Ovary (tissue), 10 donors: ENCODE measurements at places on chromosomes 11 and 22.

DNA sequence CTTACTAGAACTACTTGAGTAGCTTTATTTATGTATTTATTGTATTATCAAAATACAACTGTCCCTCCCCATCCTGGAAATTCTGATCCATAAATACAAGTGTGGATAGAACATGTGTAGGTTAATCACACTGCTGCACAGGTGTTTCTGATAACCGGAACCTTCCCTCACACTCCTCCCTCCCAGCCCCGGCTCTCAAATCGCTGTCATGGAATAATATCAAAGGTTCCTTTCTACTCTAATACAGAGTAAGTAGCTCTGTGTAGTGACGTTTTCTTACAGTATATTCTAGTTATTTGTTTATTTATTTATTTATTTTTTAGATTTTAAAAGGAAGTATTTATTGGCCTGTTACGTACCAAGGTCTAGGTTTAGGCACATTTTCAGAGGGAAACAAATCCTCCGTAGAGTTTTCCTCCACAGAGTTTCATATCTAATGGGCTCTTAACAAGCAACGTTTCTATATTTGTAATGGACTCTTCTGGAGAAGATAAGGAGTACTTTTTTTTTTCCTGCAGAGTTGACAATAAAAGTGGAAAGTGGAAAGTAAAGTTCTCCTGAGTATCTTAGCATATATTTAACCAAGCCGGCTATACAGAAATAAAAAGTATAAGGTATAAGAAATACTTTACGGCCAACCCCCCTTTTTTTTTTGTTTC, 129.0 kb upstream of the CARD18 start:
- no peak for DNase-seq

GRCh38 chr11:74037309-74037708, 28.4 kb upstream of the UCP3 start:
- no peak for DNase-seq

- DNase-seq = no peak
Observed at GRCh38 chr11:955154-956063, 29.7 kb downstream of the AP2A2 start.

DNA sequence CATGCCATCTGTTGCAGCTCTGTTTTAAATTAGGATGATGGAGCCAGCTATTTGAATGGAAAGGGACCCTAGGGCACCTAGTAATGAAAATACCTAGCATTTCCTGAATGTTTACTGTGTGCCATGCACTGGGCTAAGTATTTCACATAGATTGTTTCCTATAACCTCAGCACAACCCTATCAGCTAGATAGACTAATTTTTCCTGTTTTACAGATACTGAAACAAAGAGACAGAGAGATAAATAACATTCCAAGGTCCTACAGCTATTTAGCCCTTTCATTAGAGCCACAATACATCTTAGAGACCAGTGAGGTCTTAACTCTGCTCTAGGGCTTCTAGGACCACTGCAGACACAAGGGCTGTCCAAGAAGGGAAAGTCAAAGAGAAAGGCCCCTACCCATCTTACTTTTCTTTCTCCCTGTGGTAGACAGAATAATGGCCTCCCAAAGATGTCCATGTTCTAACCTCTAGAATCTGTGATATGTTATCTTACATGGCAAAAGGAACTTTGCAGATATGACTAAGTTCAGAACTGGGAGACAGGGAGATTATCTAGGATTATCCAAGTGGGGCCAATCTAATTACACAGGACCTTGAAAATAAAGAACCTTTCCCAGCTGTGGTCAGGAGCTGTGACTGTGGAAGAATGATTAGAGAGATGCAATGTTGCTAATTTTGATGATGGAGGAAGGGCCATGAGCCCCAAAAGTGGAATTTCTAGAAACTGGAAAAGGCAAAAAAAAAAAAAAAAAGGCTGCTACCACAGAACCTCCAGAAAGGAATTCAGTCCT, 157.0 kb downstream of the CCDC34 start:
- DNase-seq = no peak

GRCh38 chr11:10688401-10688800, 5.2 kb downstream of the IRAG1 start:
- DNase-seq = no peak

DNA sequence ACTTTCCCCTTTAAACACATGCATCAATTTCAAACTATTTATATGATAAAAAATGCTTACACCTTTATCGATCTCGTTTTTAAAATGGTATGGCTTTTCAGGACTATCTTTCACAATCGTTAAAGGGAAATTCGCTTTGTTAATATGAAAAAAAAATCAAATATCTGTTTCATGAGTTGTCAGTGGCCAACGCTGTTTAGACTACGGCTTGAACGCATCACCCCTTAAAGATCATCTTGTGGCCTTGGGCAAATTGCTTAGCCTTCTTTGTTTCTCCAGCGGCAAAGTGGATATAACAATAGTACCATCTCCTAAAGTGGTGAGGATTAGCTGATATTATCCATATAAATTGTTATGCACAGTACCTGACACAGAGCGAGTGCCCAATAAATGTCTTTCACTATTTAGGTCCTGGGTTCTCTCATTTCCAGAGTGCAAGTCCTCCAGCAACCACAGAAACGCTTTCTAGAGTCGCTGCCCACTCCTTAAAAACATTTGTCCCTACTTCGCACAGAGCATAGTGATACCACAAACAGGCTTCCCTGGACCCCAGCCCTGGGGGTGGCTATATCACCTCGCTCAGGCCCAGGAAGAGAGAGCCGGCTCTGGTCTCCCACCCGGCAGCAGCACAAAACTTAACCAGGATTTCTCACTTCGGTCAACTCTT, 904 bp downstream of the SLC35F2 start:
- no peak for DNase-seq

DNA sequence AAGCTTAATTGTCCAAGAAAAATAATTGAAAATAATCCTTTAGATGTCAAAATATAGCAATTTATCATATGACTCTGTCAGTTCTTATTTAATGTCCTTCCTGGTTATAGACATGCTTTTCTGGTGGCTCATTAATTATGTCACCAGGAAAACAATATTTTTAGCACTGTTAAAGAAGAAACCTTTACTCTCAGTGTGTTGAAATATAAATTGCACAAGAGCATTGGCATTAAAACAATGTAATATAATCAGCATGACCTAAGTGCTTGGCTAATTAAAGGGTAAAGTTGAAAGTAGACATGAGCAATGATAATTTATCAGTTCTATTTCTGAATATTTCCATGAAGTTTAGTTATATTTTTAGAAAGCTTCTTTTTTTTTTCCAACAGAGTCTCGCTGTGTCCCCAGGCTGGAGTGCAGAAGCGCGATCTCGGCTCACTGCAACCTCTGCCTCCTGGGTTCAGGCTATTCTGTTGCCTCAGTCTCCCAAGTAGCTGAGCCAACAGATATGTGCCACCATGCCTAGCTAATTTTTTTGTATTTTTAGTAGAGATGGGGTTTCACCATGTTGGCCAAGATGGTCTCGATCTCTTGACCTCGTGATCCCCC, 232.3 kb downstream of the JRKL start:
- DNase-seq = no peak

- DNase-seq = no peak
Observed at GRCh38 chr11:34599406-34599945, 21.4 kb upstream of the EHF start.

GRCh38 chr22:37242395-37242918, 1.6 kb downstream of the RAC2 start:
- DNase-seq = peak; percentile 14

DNA sequence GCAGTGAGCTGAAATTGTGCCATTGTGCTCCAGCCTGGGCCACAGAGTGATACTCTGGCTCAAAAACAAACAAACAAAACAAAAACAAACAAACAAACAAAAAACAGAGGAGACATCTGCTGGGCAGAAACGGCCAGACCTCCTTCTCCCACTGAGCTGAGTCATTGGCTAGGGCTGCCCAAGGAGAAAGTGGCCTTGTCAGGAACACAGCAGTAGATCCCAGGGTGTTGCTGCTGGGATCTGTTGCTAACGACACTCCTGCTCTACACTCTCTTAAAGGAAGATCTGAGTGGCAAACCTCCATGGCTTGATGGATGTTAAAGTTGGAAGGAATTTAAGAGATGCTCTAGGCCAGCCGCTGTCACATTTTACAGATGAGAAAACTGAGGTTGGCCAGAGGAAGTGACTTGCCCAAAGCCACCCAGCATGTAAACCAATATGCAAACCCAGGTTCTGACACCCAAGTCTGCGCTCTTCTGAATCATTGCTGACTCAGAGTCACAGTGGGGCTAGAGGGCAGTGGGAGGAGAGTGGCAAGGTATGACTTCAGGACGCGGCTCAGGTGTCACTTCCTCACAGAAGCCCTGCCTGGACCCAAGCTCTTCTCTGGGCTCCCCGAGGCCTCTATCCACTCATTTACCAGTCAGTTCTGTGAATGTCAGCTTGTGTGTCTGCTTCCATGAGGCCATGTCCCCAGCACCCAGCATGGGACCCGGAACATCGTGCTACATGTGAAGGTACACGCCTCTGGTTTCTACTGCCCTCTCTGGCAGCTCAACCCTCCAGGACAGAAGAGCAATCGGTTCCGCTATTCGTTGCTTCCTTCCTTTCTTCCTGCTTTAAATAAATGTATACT, 11.3 kb upstream of the GDPD5 start:
- no peak for DNase-seq

GRCh38 chr11:17347676-17348075, 3.9 kb upstream of the NCR3LG1 start:
- DNase-seq = no peak

DNA sequence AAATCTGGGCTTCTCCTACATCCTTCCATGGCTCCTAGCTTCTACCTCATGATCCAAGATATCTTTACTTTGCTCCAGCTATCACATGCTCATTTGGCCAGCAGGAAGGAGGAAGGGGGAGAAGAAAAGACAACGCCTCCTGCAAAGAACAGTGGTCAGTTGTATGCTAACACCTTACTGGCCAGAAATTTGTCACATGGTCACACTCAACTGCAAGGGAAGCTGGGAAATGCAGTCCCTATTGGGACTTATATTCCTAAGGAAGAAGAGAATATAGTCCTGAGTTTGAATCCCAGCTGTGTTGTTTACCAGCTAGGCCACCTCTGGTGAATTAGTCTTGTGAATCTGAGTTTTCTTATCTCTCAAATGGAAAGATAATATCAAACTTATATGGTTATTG, 272.0 kb downstream of the BLID start:
- DNase-seq = no peak

GRCh38 chr22:17792854-17793434, 18.7 kb upstream of the BID start:
- DNase-seq = no peak

DNA sequence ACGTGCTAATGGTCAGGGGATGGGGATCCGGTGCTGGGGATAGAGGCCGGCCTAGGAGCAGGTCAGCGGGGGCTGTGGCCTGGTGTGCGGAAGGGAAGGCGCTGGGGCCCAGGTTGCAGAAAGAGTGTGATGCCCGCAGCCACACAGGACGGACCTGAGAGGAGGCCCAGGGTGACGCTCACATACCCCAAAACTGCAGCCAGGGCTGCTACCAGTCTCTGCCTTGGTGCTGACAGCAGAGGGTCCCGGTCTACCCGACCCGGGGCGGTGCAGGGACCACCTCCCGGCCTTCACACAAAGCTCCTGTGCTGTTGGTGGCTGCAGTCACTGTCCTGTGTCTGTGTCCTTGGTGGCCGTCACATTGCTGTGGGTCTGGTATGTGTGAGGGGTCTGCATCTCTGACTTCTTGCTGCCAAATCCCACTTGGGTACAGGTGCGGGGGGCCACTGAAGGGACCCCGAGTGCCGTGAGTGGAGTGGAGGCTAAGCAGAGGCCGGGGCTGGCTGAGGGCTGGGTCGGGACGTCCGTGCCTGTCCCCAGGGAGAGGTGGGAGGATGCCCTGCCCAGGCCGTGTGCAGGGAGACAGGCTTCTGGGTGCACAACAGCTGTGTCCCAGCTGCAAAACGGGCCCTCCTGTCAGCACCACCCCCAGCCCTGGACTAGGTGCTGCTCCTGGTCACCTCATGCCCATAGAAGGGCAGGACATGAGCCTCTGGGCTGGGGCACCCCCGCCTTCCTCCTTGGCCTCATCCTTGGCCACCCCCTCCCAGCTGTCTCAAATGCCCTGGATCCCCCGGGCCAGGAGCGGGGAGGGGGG, 1.5 kb downstream of the LSP1 start:
- no peak for DNase-seq

DNA sequence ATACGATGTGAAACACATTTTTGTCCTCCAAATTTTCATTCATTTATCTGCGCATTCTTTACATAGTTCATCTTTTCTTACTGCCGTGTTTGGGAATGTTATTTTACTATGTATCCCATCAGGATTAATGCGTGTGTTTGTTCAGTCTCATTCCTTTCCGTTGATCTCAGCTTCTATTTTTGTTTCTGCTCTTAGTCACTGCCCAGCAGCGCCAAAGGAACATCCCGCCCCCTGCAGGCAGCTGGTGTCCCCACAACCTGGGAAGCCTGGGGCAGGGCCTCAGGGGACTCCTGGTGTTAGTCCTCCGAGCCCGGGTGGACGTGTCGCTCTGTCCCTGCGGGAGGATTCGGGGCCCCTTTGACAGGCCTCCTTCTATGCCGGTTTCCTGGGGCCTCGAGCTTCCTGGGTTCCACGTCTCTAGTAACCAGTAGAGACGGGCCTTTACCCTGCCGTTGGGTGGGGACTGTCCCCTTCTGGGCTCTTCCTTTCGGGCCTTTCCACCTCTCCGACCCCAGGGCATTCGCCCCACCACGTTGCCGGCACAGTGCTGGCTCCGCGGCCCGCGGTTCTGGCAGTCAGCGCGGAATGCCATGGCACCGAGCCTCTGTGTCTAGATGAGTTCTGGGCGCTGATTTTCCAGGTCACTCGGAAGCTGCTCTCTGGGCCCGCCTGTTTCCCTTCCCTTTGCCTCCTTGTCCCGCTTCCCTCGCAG, 39.8 kb downstream of the WEE1 start:
- DNase-seq = peak; percentile 95

DNA sequence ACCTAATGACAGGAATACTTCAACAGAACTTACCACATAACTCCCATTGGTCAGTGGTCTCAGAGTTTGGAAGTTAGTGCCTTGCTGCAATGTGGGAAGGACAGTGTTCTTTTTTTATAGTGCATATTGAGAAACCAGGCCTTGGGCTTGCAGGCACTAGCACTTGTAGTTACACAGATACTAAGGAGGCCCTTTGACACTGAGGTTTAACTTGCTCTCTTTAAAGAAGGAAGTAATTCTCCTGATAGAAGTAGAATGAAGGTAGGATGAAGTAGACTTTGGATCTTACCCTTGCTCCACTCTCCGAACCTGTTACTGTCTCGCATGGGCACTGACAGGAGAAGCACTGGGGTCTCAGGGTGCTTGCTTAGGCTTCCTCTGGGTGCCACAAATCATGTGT, 31.0 kb upstream of the ST14 start:
- DNase-seq = no peak

- no peak for DNase-seq
Observed at GRCh38 chr22:22576244-22576988, 17.4 kb upstream of the PRAME start.

- DNase-seq = no peak
Observed at GRCh38 chr22:27192135-27192829, 534.9 kb downstream of the MIAT start.

DNA sequence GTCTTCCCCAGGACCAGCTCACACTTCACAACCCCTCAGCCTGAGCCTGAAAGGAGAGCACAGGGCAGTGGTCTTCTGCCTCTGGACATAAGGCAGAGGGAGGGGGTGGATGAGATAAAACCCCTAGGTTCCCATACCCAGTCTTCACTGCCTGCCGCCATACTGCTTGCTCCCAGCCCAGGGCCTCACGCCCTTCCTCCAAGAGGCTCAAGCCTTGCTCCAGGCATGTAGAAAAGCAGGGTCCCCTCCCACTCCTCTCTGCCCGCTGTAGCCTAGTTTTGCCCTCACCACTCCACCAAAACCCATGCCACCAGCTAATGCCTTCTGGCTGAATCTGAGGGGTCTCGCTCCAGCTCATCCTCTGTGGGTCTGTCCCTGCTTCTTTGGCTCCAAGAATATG, 5.2 kb downstream of the ARRB1 start:
- no peak for DNase-seq

GRCh38 chr11:118055966-118056365, 20.9 kb upstream of the TMPRSS4 start:
- DNase-seq = no peak
